Lung (tissue), 17 donors: ENCODE measurements at places on chromosomes 1 and 21. TPM values are rescaled to one million over a fixed set of nuclear protein-coding genes. Genes with fewer than 3 reads are reported as not detected.

GRCh38 chr1:117843791-117844190 is 85.6 kb downstream of the GDAP2 start:
- DNase-seq, result no peak

- no peak for DNase-seq
Observed at GRCh38 chr1:199449221-199449620, 578.3 kb upstream of the NR5A2 start.

- DNase-seq, result peak; percentile 54
Observed at GRCh38 chr21:44874497-44875315, 1.2 kb upstream of the PTTG1IP start.

GRCh38 chr1:218292515-218292914 is 7.4 kb downstream of the RRP15 start:
- no peak for DNase-seq

- no peak for DNase-seq
Observed at GRCh38 chr1:29179641-29180184, 2.0 kb downstream of the SRSF4 start.

DNA sequence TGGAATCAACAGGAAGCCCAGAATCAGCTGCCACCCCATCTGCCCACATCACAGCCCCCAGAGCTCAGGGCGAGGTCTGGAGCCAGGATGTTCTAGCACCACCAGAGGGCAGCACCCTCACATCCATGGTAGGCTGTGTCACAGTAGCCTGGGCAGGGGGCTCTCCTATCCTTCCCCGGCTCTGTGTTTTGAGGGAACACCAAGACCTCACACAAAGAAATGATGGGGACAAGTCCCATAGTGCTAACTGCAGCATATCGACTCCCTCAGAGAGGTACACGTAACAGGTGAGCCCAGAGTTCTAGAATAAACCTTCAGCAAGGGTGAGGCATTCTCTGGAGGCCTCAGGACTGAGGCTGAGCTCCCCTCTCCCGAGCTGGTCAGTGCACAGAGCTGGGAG is 2.3 kb upstream of the KCNC4 start:
- peak; percentile 58 for DNase-seq

The RGS7 gene
- not detected for total RNA-seq

The UCHL5 gene
- total RNA-seq, result 26.0 TPM

The PTGFR gene
- 1.2 TPM for total RNA-seq
